ENCODE measurements at places on chromosomes 4 and X.

DNA sequence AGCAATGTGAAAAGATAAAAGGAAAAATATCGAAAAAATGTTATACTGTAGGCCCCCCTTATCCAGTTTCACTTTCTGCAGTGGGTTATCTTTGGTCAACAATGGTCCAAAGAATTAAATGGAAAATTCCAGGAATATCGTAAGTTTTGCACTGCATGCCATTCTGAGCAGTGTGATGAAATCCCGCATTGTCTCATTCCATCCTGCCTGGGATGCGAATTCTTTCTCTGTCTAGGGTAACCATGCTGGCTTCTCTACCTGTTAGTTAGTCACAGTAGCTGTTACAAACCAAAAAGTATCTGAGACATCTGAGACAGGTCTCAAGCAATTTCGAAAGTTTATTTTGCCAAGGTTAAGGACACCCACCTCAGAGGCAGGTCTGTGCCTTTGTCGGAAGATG is 170.3 kb downstream of the COX18 start:
- DNase-seq, result no peak

DNA sequence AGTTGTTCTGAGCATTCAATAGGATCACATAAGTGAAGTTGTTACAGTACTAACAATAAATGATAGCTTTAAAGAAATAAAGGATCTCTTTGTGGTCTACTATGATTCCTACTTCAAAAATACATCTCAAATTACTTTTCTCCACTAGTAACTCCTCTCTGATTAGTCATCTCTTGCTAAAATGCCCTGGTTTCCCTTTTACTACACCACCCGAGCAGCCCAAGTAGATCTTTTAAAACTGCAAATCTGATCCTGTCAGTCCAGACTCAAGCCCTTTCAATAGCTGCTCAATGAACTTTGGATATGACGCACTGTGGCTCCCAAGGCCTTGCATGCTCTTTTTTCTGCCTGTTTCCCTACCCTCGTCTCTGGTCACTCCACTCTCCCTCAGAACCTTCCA is 97.5 kb downstream of the MAOA start:
- DNase-seq, result no peak

GRCh38 chrX:38060331-38060878 is 54.1 kb downstream of the SYTL5 start:
- DNase-seq, result no peak

DNA sequence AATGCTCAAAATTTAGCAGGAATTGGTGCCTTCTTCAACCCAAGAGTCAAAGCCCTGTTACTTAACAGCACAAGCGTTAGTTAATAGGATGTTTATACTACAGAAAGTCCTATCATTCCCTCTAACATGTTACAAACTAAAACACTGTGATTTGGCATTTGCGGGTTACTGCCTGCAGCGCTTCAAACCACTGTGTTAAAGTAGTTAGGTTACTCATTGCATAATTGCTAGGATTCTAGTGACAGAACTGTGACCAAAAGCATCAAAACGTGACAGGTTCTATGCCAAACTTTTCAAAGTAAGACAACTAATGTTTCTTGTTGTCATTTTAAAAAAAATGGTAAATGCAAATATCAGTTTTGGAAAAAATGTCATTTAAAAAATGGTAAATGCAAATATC is 442.8 kb upstream of the ZFP42 start:
- no peak for DNase-seq

GRCh38 chrX:17628976-17629375 is 108.3 kb upstream of the SCML1 start:
- DNase-seq, result no peak

GRCh38 chr4:54099287-54099747 is 646 bp upstream of the GSX2 start:
- no peak for DNase-seq

- DNase-seq, result no peak
Measured at GRCh38 chrX:56281789-56282188, 49.6 kb downstream of the KLF8 start.

DNA sequence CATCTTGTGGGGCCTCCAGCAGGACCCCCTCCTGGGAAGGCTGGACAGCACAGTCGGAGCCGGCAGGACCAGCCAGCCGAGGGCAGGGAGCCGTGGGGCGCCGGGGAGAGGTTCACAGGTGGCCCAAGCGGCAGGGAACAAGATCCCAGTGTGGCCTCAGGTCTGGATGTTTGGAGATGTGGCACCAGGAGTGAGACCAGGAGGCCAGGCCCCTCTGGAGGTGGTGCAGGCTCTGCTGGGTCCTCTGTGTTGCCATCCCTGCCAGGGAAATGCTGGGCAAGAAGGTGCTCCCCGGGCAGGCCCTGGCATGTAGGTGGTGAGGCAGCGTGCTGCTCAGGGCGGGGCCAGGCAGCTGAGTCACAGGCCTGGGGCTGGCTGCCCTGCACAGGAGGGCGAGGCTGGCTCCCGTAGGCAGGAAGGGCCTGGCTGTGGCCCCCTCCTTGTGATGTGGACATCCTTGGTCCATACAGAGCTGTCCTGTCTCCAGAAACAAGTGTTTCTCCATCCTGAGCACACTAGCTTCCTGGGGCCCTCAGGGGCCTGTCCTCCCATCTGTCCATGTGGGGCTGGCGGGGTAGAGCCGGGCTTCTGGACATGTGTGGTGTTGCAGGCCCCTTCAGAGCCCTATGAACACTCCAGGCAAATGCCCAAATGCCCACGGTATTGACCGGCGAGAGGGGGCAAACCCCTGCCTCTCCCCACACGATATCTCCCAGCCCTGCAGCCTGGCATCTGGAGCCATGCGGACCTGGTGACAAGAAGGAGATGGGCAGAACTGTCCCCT is 4.8 kb upstream of the HGFAC start:
- DNase-seq, result no peak

GRCh38 chr4:41506130-41506529 is 31.8 kb upstream of the LIMCH1 start:
- no peak for DNase-seq

DNA sequence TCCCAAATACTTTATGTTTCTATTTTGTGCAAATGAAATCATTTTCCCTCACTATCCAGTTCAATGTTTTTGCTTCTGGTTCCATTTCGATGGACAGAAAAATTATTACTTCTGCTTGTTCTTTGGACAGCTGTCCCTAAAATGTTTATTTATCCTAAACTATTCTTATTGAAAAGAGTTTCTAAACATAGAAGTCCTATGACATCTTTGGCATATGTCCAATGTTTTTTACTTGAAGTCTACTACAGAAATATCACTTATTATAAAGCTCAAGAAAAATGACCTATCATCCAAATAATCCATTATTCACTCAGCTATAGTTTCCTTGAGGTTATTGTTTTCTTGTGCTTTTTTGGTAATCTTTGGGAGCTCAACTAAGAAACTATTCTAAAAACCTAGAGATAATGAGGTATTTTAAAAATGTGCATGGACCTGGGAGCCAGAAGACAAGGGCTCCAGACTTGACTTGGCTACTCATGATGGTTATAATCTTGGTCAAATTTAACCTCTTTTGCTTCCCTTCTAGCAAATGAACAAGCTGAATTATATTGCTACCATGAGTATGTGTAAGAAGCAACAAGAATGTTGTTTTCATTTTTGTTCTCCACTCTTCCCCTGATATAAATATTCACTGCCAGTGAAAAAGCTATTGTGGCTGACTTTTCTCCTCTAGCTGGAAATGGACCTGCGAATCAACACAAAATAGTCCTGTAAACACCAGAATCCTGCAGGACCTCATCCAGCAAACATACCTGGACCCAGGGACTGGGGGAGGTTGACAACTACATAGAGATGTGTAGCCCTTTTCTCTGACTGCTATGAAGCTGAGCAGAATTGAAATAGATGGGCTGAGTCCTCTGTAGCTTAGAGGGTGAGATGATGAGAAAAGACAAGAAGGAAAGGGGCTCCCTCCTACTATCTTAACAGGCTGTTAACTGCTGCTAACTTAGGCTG is 137.4 kb downstream of the FRYL start:
- no peak for DNase-seq

GRCh38 chr4:7799736-7800135 is 139.9 kb downstream of the AFAP1 start:
- no peak for DNase-seq

DNA sequence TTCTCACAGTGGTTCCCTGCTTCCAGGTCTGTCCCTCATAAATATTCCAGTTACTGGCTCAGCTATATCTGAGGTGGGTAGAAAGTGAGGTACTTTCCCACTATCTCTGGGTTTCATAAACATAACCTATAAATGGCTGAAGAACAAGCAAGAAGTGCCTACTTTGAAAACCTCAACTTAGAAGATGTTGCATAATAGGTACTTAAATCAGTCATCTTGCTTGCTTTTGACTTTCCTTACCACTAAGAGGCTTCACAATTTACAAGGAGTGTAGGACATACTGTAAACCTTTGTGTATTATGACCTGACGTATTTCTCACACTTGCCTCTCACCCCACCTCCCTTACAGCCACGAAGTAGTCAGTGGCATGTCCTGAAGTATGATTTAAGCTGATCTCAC is 145.9 kb downstream of the PCDH19 start:
- DNase-seq, result no peak

GRCh38 chrX:55487143-55487542 is 2.5 kb downstream of the USP51 start:
- DNase-seq, result no peak

- no peak for DNase-seq
Measured at GRCh38 chr4:4269331-4269731, 20.6 kb downstream of the LYAR start.

DNA sequence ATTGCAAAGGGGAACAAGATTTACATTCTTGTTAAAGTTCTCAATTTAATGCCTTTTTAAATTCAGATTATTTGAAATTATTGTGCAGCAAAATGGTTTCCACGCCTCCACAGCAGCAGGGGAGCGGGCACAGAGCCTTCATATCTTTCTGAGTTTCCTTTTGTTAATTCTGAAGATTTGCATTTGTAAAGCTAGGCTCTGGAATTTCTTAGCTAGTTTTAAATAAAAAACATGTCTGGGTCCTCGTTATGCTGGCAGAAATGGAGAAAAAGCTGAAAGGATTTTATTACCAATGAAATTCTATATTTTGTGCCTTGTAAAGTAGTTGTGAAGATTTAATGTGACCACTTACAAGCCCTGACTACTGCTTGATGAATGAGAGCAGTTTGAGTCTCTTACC is 40.8 kb upstream of the MAGED1 start:
- no peak for DNase-seq

GRCh38 chrX:140664939-140665338 is 44.6 kb upstream of the LINC00632 start:
- no peak for DNase-seq

- DNase-seq, result no peak
Measured at GRCh38 chr4:135515295-135515694, 1313.7 kb upstream of the PABPC4L start.

GRCh38 chr4:55397126-55397436 is 1.3 kb downstream of the TMEM165 start:
- no peak for DNase-seq

- no peak for DNase-seq
Measured at GRCh38 chr4:25972984-25973745, 59.1 kb downstream of the SMIM20 start.

DNA sequence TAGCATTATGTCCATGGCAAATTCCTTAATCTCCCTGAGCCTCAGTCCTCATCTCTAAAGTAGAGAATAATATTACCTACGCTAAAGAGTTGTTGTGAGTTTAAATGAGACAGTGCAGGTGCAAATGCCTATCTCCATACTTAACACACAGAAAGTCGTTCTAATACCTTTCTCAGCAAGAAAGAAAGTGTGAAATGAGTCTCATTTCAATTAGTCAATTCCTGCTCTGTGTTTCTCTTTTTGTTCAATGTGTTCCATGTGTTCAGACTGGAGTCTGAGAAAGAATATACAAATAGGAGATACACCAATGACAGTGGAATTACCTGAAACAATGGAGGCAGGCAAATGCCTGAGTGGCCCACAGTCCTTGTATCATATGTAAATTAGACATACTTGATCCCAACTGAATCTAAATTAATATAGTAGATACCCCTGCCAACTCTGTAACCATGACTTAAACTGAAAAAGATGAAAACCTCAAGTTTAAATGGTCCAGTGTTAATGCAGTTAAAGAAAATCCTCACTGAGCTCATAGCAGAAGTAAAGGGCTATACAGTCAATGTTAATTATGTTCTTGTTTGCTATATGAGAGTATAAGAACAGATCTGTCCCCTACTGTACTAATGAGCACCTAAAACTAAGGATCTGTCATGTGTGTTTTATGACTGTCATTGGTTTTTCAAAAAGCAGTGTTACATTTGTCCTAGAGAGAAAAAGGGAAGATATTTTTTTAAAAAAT is 68.2 kb downstream of the GPC3 start:
- no peak for DNase-seq

DNA sequence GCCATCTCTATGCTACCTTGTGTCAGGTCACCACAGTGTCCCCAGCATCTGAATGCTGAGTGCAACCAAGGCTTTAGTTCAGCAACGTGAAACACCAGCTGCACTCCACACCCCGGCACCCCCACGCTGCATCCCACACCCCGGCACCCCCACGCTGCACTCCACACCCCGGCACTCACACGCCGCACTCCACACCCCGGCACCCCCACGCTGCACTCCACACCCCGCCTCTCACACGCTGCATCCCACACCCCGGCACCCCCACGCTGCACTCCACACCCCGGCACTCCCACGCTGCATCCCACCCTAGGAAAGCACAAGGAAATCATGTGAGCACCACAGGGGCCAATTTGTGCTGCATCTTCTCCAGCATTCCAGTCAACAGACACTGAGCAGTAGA is 199.8 kb upstream of the FRG1 start:
- no peak for DNase-seq

DNA sequence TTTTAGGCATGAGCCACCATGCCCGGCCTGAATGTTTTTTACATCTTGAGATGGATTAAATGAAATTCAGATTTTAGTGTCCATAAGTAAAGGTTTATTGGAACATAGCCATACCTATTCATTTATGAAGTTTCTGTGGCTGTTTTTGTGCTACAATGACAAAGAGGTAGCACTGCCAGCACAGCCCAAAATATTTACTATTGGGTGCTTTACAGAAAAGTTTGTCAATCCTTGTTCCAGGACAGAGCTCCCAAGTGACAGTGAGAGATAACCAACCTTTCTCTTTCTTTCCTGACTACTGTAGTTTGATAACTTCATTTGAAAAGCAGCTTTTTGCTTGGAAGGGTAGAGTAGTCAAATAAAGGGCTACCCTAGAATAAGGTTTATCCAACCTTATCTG is 116.2 kb downstream of the CAMK2D start:
- no peak for DNase-seq

DNA sequence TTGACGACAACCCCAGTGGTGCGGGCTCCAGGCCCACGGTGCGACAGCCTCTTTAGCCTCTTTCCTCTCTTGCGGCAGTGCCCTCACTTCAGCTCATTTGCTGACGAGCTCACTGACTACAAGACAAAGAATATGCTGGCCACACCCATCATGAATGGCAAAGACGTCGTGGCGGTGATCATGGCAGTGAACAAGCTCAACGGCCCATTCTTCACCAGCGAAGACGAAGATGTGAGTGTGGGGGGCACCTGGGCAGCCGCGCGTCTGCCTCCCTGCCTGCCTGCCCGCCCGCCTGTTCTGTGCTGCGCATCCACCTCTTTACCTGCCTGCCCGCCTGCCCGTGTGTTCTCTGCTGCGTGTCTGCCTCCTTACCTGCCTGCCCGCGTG is 9.2 kb downstream of the PDE6B start:
- no peak for DNase-seq

Data from mesothelial cell of epicardium (in vitro differentiated cells).